ENCODE measurements at places on chromosomes 6 and 20.

DNA sequence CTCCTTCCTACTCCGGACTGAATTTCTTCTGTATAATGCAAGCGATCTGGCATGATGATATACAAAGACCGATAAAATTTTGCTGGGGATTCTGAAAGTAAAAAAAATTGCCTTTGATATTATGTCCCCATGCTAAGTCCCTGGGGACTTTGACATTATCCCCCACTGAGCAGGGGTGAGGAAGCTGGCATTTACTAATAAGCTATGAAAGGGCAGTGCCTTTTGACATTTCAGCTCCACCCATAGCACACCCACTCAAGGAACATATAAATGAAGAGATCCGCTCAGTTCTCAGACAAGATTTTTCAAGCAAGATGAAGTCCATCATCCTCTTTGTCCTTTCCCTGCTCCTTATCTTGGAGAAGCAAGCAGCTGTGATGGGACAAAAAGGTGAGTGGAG is at the start of gene SEMG2:
Gene SEMG2 (plus strand): TSS at position 298 of the 400 bp plus-strand sequence. CDS start 17 bp downstream, at position 315.
- no peak for DNase-seq

GRCh38 chr6:43970913-43971775 is 156.1 kb downstream of the MRPL14 start:
- DNase-seq: no peak

- no peak for DNase-seq
These were observed 342.3 kb downstream of the C6orf118 start for GRCh38 chr6:164967102-164967501.

- DNase-seq: no peak
These were observed 140.4 kb downstream of the C6orf58 start for GRCh38 chr6:127717384-127717783.

DNA sequence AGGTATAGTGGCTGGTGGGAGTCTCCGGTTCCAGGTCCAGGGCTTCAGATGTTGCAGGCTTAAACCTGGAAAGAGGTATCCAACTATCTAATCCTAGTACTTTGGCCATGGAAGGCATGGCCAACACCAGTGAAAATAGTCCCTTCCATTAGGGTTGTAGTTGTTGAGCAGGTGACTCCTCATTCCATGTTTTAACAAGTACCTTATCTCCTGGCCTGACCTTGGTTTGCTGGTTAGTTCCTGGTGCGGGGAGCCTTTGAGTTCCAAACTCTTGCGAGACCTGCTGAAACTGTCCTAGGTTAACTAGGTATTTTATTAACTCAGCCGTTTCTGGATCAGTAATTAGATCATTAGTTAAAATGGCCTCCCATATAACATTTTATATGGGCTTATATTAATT is 165.1 kb upstream of the PROKR2 start:
- no peak for DNase-seq

- no peak for DNase-seq
These were observed 40.9 kb downstream of the RNF182 start for GRCh38 chr6:13965582-13966127.

DNA sequence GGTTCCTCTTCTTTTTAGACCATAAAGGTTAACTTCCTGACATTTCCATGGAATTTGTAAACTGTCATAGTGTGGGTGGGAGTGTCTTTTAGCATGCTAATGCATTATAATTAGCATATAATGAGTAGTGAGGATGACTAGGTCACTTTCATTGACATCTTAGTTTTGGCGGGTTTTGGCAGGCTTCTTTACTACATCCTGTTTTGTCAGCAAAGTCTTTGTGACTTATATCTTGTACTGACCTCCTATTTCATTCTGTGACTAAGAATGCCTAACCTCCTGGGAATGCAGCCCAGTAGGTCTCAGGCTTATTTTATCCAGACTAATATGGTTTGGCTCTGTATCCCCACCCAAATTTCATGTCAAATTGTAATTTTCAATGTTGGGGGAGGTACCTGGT is 149.6 kb upstream of the SYNCRIP start:
- no peak for DNase-seq

- no peak for DNase-seq
These were observed 10.0 kb upstream of the POU3F2 start for GRCh38 chr6:98824162-98824901.

DNA sequence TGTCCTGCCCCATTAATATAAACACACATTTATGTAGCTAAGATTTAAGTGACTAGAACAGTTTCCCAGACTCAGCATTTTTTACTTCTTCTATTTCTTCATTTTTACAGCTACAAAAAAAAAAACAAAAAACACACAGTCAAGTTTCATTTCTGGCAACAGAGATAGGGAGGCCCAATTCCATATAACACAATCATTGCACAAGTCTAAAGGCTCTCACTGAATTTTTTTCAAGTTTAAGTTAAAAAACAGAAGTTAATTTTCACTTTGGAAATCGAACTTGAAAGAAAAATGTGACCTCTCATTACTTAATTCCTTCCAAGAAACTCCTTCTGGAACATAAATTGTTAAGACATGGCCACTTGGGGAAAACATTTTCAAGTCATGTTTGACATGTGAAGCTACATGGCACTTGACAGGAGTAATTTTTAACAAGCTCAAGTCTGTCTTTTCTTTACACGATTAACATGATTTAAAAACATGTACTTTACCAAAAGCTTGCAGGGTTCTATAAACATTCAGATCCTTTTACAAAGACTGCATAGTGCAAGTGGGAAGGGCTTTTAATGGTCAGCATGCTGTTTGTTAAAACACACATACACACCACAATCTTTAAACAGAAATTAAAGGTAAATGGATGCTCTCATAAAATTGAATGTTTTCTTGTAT is 100.1 kb upstream of the CCDC28A start:
- peak; percentile 87 for DNase-seq

DNA sequence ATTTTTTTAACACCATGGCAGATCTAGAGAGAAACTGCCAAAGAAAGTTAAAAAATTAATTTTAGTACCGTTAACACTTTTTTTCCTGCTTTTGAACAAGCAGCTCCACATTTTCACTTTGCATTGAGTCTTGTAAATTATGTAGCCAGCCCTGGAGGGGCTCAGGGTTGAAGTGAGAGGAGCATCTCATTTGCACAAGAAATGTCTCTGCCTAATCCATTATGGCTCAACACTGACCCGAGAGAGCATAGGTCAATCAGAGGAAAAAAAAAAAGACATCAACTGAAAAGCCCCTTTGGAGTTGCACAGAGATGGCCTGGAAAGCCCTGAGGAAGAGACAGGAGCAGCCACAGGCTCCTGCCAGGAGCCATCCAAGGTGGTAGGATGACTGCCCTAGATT is 4.3 kb upstream of the SLPI start:
- DNase-seq: no peak

DNA sequence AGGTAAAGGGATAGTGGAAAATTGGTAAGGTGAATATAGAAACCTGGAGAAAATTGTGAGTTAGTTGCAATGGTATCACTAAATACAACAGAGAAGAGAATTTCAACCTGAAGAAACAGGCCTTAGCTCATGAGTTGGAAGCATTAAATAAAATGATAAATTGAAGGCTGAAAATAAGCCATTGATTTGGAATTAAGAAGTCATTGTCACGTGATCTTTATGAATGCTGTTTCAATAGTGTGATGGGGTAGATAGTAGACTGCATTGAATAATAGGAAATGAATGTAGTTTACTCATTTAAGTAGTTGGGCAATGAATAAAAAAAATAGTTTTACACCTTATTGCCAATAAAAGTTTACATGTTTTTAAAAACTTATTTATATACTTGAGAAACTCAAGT is 88.5 kb upstream of the ADGRB3 start:
- DNase-seq: no peak

GRCh38 chr20:59912609-59913008 is 20.8 kb downstream of the SYCP2 start:
- DNase-seq: no peak

GRCh38 chr6:49531774-49532569 is 18.5 kb upstream of the C6orf141 start:
- peak; percentile 91 for DNase-seq

GRCh38 chr6:160051390-160051789 is 70.2 kb upstream of the SLC22A1 start:
- DNase-seq: no peak

- no peak for DNase-seq
These were observed 275.0 kb upstream of the PREP start for GRCh38 chr6:105677671-105678475.

- DNase-seq: no peak
These were observed 179.2 kb upstream of the BMP2 start for GRCh38 chr20:6588296-6588695.

GRCh38 chr6:97563529-97563928 is 280.5 kb upstream of the MMS22L start:
- DNase-seq: no peak

DNA sequence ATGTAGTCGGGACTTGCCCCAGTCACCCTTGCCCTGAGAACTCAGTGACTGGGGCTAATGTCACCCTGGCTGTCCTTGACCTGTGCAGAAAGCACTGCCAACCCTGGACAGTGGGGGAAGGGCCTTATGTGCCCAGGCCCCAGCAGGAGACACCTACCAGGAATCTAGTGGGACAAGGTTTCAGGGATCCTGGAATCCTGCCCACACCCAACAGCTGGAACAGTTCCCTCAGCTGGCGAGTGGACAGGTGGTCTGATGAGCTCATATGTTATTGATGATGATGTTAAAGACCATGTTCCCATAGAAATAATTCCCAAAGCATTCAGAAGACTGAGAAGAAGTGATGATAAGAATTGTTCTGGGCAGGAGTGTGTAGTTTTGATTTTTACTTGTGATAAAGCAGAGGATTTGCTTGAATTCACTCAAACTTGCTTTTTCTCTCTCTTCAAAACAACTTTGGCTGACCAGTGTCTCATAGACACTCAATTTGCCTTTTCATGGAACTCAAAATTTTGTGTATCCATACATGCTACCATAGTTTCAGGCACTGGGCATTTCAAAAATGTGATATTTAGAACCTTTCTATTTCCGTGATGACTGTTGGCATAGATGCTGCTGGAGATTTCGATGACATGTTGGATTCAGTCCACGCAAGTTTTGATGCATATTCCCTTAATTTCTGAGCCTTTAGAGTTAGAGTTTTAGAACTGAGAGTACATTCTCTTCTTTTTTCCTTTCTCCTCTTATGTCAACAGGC is 79.3 kb downstream of the SLC22A3 start:
- no peak for DNase-seq

DNA sequence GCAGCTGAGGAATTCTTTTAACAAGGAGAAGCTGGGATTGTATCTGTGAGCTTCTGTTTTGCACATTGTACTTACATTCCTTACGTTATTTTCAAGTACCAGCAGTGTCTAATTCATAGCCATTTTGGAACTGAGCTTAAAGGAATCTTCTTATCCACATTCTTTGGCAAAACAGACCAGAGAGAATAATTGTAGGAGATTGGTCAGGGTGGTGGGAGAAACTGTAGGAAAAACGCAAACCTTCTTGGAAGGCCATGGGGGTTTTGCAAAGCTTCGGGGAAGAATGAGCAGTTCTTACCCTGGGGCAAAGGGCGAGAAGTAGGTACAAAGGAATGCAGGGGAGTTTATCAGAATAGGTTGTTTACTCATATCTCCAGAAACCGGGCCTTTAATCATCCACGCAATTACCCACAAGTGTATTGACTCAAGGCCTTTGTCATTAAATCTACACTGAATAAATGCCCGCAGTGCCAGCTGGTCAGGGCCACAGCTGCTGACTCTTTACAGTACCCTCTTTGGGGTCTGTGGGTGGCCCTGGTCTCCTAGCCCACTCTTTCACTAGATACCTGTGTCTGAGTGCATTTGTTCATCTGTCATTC is 39.6 kb upstream of the SPTLC3 start:
- no peak for DNase-seq

DNA sequence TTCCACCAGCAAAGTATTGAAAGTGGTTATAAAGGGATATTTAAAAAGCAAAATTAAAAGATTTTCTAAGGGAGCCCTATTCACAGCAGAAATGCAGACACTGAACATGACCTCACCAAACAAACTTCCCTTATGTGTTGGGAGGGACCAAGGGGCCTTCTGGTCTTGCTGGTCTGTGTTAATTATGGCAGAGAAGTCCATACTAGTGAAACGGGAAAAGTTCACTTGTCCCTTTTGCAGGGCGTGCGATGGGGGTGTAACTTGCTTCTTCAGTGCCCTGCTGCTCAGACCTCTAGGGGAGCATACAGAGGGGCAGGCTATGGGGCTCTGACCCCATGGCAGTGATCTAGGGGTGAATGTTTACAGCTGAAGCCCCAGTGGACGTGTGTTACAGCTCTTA is 53.0 kb upstream of the ZNF337 start:
- no peak for DNase-seq

- DNase-seq: no peak
These were observed 14.0 kb downstream of the PAQR8 start for GRCh38 chr6:52375780-52376556.

DNA sequence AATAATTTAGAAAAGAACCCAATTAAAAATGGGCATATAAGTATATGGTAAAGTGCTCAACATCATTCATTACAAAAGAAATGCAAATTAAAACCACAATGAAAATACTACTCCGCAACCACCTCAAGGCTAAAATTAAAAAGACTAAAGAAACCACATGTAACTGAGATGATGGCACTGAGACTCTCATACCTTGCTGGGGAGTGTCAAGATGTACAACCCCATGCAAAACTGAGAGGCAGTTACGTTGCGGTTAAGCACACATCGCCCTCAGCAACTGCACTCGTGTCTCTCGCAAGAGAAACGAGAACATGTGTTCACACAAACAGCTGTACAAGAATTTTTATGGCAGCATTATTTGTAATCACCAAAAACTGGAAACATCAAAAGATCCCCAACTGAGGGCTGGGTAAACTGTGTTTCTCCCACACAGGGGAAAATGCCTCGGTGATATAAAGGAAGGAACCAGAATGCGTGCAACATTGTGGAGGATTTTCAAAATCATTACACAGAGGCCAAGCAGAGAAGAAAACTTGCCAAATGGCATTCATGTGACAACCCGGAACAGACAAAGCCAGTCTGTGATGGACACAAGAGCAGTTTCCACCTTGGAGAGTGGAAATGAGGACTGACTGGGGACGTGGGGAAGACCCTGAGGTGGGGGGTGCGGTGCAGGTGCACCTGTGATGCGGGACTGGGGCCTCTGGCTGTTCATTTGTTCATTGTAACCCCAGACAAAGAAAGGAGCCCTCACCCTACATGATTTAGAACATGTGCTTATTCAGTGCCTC is 144.9 kb downstream of the WDR27 start:
- DNase-seq: no peak

GRCh38 chr20:15886250-15886649 is 687.0 kb downstream of the KIF16B start:
- DNase-seq: no peak

GRCh38 chr6:12230523-12230922 is 59.6 kb upstream of the EDN1 start:
- DNase-seq: no peak

DNA sequence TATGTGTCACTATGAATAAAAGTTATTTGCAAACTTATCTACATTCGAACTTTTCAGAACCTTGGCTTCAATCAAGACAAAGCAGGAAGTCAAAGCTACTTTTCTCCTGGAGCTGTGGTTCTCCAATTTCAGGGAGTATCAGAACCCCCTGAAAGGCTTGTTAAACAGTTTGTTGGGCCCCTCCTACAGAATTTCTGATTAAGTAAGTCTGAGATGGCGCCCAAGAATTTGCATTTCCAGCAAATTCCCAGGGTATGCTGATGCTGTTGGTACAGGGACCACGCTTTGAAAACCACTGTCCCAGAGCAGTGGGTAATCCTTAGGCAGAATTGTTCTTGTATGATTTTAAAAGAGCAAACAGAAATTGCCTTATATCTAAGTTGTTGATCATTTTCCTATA is 189.9 kb upstream of the KCNG1 start:
- no peak for DNase-seq
